Activated CD8-positive, alpha-beta memory T cell treated with anti-CD3 and anti-CD28 coated beads for 48 hours (primary cell): ENCODE measurements at places on chromosomes 7 and 10.

DNA sequence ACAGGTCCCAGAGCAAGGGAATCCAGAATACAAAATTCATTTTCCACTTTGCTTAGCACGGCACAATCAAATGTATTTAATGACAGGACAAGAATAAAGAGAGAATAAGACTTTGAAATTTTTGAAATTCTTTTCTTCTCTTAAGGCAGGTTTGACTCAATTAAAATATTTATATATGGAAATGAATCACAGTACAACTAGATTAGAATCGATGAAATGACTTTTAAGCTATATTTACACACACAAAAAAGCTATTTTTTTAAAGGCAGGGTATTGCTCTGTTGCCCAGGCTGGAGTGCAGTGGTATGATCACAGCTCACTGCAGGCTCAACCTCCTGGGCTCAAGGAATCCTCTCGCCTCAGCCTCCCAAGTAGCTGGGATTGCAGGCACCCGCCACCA lies 265.4 kb upstream of the SLC26A5 start:
- no peak for DNase-seq

- no peak for DNase-seq
Measured at GRCh38 chr10:64731016-64731415, 1209.8 kb downstream of the REEP3 start.

- DNase-seq: no peak
Measured at GRCh38 chr7:15932318-15932717, 245.8 kb upstream of the MEOX2 start.

DNA sequence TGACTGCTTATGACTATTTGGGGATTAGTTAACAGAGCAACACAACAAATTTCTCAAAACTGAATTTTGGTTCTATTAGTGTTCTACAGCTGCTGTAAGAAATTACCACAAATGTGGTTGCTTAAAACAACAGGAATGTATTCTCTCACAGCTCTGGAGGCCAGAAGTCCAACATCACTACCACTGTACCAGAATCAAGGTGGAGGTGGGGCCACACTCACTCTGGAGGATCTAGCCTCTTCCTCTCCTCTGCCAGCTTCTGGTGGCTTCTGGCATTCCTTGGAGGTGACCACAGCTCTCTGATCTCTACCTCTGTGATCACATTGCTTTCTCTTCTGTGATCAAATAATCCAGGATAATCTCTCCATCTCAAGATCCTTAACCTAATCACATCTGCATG lies 194.7 kb upstream of the BMPER start:
- DNase-seq: no peak

- no peak for DNase-seq
Measured at GRCh38 chr7:113198226-113198625, 79.9 kb upstream of the SMIM30 start.

DNA sequence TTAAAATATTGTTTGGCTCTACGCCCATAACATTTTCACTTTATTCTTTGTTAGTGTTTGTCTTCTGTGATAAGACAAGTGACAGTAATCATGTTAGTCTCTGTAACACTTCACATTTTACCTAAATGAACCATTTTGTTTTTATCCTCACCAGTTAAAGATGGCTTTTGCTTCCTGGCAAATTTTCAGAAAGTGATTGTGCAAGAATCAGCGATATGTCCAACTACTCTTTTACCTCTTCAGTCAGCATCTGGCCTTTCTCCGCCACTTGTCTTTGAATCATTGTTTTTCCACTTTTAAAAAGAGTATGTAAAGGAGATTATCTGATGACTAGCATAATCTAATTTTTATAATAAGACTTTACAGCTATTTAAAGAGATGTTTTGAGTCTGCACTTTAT lies 3.5 kb downstream of the DGKB start:
- DNase-seq: no peak
